H9 (cell line): ENCODE measurements at places on chromosomes 7 and 10.

- H3K27ac ChIP-seq = no peak overlapping the region
- no peaks in the 10 kb centered on the region for H3K27me3 ChIP-seq
- H3K36me3 ChIP-seq = no peaks in the 10 kb centered on the region
- no peak for DNase-seq
- no peak overlapping the region for H3K4me3 ChIP-seq
These were observed 9.7 kb upstream of the ADAMTS14 start for GRCh38 chr10:70662362-70663220.

DNA sequence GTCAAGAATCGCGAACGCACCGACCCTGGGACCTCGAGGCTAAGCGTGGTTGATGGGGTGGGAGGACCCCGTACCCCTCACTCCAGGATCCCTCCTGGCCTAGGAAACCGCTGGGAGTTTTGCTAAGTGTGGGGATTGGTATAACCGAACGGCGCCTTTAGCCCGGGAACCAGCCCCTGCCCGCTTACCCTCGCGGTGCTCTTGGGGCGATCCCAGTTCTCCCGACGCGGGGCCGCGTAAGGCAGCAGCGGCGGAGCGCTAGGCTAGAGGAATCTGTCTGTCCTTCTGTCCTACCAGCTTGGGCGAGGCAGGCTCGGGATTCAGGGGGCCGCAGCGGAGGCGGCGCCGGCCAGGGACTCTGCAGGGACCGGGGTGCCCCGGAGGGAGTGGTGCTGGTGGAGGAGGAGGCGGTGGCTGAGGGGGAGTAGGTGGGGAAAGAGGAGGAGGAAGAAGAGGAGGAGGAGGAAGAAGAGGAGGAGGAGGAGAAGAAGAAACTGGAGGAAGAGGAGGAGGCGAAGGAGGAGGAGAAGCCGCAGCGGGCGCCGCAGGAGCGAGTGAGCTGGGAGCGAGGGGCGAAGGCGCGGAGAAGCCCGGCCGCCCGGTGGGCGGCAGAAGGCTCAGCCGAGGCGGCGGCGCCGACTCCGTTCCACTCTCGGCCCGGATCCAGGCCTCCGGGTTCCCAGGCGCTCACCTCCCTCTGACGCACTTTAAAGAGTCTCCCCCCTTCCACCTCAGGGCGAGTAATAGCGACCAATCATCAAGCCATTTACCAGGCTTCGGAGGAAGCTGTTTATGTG lies 439 bp upstream of the EMX2 start:
- peak overlapping the region; percentile 49 for H3K4me3 ChIP-seq
- no peaks in the 10 kb centered on the region for H3K4me1 ChIP-seq
- H3K27me3 ChIP-seq = peaks cover 87% of the 10 kb centered on the region

GRCh38 chr10:65194126-65194525 lies 1672.9 kb downstream of the REEP3 start:
- no peak overlapping the region for H3K27ac ChIP-seq
- DNase-seq = no peak
- H3K36me3 ChIP-seq = no peaks in the 10 kb centered on the region
- H3K4me3 ChIP-seq = no peak overlapping the region
- H3K27me3 ChIP-seq = no peaks in the 10 kb centered on the region

DNA sequence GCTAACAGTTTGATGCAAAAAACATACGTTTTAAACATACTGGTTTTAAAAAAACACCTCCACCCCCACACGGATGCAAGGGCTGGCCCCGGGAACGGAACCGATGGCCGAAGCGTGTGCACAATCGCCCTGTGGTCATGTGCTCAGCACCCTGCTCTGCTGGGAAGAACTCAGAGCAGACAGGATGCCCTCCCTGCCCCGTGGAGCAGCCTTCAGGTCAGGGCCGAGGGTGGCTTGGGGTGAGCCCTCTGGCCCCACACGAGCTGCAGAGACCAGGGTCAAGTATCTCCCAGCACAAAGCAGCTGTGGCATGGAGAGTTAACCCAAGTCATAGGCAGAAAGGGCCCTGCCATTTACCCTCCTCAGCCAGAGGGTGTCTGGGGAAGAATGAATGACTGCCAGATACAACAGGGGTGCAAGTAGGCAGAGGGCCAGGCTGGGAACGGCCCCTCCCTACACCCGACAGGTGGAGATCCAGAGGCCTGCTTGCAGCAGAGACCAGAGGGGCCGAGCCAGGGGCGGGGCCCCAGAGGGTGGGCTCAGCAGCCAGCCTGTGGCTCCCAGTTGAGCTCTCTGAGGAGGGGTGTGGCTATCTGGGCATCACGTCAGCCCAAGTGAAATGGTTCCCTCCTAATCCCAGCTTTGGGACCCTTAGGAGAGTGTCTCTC lies 56.8 kb downstream of the ZRANB1 start:
- no peak overlapping the region for H3K4me3 ChIP-seq
- no peaks in the 10 kb centered on the region for H3K4me1 ChIP-seq
- peaks cover 83% of the 10 kb centered on the region for H3K36me3 ChIP-seq
- peak; percentile 27 for DNase-seq

- no peak overlapping the region for H3K4me3 ChIP-seq
- H3K27ac ChIP-seq = no peak overlapping the region
- DNase-seq = no peak
- H3K4me1 ChIP-seq = no peaks in the 10 kb centered on the region
- H3K36me3 ChIP-seq = no peaks in the 10 kb centered on the region
- H3K27me3 ChIP-seq = no peaks in the 10 kb centered on the region
These were observed 258.2 kb downstream of the KIF20B start for GRCh38 chr10:89959433-89960110.

DNA sequence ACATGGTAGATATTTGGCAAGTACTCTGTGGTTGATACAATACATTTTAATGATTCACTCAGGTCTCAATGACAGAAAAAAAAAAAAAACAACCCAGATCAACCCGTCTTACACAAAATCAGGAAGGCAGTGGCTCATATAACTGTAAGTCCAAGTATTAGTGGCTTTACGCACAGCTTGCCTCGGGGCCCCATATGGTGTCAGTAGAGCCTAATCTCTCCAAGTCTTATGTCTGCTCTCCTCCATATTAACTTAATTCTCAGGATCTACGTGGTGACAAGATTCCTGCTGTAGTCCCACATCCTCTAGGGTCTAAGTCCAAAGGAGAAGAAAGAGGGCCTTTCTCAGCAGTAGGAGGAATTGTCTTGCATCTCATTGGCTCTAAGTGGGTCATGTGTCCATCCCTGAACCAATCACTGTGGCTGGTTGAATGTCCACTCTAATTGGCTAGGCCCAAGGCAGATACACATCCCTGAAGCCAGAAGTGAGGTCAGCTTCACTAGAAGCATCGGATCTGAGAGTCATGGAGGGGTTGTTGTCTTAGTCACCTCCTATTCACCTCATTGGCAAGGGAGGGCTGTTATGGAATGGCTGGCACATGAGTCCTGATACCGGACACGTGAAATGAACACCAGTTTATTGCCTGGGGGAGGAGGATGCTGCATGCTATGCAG lies 20.5 kb upstream of the PLPP4 start:
- no peaks in the 10 kb centered on the region for H3K27me3 ChIP-seq
- no peaks in the 10 kb centered on the region for H3K4me1 ChIP-seq
- no peak for DNase-seq
- H3K4me3 ChIP-seq = no peak overlapping the region

DNA sequence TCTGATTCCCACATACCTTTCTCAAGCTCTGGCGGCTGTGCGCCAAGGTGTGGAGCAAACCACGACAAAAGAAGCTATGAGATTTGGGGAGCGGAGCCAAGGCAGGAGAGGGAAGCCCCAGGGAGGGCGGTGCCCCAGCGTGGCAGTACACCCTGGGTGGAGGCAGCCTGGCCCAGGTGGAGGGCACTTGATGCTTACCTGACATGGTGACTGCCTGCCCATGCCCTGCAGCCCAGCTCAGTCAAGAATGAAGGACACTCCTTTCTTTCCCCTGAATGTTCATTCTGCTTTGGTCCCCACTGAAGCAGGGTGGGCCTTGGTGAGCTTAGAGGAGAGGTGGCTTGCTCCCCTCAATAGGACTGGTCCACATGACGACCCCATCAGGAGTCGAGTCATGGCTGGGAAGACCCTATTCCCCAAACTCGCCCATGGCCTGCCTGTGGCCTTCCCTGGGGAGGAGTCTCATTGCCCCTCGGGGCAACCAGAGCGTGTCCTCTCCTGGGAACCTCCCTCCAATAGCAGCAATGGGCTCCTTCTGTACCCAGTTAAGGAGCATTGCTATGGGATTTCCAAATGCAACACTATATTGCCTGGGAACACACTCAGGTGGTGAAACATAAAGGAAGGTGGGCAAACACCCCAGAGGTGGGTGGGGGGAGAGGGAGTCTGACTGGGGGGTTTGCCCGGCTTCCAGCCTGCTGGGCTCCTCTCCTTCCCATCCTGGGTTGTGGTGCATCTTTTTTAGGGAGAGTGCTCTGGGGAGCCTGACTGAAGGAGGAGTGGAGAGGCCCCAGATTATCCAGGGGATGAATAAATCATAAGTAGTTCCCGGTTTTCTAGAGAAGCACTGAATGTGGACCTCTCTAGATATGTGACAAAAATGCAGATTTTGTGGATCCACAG lies 22.7 kb downstream of the RAMP3 start:
- H3K27ac ChIP-seq = no peak overlapping the region
- H3K27me3 ChIP-seq = no peaks in the 10 kb centered on the region
- no peaks in the 10 kb centered on the region for H3K36me3 ChIP-seq
- H3K4me3 ChIP-seq = no peak overlapping the region
- peak; percentile 21 for DNase-seq
- no peaks in the 10 kb centered on the region for H3K4me1 ChIP-seq

DNA sequence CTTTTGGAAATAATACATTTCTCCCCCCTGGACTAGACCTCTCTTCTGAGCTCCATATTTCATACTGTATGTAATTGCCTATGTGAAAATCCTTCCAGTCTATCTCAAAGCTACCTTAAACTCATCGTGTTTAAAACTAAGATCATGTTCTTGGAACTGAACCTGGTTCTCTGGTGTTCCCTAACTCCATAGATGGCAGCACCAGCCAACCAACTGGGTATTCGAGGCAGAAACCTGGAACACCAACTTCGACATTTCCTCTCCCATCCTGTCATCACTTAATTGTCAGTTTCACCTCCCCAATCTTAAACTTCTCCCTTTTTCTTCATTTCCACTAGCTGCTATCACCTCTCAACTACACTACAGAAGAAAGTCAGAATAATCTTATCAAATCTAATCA lies 87.0 kb downstream of the ANKIB1 start:
- DNase-seq = no peak
- H3K27ac ChIP-seq = no peak overlapping the region
- H3K36me3 ChIP-seq = peaks cover 4% of the 10 kb centered on the region
- H3K27me3 ChIP-seq = no peaks in the 10 kb centered on the region

DNA sequence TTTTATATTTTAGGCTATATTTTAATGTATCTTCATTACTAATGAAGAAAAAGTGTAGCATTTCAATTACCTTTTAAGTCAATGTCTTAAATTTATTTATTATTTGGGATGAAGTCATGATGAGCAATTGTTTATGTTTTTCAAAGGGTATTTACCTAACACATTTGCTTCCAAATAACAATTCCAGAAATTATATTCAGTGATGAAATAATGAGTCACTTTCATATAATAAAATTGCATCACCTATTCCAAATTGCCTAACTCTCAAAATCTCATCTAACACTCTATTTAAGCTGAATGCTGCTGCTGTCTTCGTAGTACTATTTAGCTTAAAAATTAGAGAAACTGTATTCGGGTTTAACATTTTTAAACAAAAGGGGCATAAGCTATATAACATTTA lies 97.7 kb downstream of the PRKG1 start:
- DNase-seq = no peak
- no peak overlapping the region for H3K4me3 ChIP-seq
- H3K36me3 ChIP-seq = no peaks in the 10 kb centered on the region

DNA sequence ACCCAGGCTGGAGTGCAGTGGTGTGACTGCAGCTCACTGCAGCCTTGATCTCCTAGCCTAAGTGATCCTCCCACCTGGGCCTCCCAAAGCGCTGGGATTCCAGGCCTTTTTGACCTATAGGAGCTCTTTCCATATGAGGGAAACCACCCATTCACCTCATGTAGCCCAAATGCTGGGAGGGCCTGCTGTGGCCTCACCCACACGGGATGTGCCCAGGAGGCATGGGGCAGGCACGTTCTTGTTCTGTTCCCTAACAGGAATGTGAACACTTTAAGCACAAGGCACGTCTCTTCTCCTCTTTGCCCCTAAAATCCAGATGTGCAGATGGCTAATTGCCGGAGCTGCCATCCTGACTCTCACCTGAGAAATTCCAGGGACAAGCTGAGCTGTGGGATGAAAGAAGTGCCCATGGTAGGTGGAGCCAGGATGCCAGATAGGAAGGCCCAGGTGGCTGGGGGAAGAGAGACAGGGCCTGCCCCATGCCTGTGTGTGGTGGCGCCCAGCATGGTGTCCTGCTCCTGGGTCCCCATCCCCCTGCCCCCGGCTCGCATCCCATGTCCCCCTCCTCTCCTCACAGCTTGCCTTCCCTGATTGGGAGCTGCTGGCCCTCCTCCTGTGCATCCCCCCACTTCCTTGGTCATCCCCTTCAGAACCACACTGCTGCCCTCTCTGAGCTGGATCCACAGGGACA lies 17.3 kb downstream of the CAMK2B start:
- H3K4me3 ChIP-seq = no peak overlapping the region
- H3K36me3 ChIP-seq = no peaks in the 10 kb centered on the region
- no peak overlapping the region for H3K27ac ChIP-seq

DNA sequence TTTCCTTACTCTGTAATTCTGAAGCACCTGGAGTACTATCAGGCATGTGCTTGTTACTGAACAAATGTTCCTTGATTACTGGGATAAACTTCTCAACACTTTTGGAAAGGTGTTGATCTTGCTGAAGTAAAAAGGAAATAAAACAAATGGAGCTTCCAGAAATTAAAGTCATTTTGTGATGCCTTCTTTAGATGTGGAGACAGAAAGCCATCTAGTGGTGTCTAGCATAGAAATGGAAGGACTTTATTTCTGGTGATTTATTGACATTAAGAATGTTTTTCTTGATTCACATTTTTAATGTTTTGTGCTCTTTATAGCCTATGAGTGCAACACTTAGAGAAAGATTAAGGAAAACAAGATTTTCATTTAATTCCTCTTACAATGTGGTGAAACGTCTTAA lies 1.4 kb downstream of the SFR1 start:
- no peak for DNase-seq
- H3K4me1 ChIP-seq = no peaks in the 10 kb centered on the region
- H3K4me3 ChIP-seq = peak overlapping the region; percentile 23
- no peaks in the 10 kb centered on the region for H3K27me3 ChIP-seq
- H3K36me3 ChIP-seq = peaks cover 32% of the 10 kb centered on the region

- no peak for DNase-seq
- H3K4me1 ChIP-seq = no peaks in the 10 kb centered on the region
- H3K27me3 ChIP-seq = no peaks in the 10 kb centered on the region
- H3K36me3 ChIP-seq = no peaks in the 10 kb centered on the region
- no peak overlapping the region for H3K27ac ChIP-seq
These were observed 34.7 kb downstream of the IMMP2L start for GRCh38 chr7:111527545-111527944.
